ENCODE measurements at places on chromosomes 1 and 21.

- DNase-seq: peak; percentile 80
These were observed 22.6 kb upstream of the RNF187 start for GRCh38 chr1:228464487-228464983.

DNA sequence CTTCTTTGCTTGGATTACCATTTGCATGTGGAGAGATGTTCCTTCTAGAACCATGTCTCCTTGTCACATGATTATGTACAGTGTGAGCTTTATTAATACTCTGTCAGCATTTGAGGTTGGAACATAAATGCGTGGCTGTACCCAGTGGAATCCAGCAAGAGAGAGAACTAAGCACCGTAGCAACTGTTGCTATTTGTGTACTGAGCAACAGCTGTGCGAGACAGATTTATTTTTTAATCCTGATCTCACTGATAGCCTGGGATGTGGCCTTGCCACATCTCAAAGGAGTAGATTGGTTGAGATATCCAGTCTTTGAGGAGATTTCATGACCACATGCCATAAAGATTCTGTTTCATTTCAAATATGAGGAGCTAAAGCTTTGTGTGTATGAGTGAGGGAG lies 43.4 kb downstream of the KIF1B start:
- no peak for DNase-seq

DNA sequence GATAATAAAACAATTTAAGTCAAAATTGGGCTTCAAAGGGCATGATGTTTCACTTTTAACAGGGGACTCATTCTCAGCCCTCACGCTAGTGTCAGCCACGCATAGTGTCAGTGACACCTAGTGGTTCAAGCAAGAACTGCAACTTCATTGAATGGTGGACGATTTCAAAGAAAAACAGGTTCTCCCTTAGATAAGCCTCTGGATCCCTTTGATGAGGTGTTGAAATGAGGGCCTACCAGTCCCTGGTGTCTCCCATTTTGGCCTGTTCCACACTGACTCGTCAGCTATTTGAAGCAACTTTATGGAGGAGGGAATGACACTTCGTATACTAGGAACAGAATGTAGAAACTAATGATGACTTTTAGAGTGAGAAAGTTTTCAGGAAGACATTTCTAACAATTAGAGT lies 56.2 kb downstream of the FCRL5 start:
- DNase-seq: no peak

DNA sequence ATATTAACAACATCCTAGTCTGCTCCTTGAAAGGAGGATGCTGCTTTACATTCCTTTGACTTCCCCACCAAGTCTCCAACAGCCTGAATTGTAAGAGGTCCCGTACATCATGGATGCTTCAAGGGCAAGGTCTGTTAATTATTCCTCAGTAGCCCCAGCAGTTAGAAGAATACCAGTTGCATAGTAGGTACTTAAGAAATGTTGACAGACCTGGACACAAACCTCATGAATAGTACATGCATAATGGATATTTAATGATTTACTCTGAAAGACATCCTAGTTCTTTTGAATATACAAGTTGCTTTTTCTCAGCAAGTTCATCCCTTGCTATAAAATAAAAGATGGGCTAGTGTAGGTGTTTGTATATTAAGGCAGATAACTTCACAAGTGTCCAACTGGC lies 112.1 kb upstream of the DPYD start:
- no peak for DNase-seq

DNA sequence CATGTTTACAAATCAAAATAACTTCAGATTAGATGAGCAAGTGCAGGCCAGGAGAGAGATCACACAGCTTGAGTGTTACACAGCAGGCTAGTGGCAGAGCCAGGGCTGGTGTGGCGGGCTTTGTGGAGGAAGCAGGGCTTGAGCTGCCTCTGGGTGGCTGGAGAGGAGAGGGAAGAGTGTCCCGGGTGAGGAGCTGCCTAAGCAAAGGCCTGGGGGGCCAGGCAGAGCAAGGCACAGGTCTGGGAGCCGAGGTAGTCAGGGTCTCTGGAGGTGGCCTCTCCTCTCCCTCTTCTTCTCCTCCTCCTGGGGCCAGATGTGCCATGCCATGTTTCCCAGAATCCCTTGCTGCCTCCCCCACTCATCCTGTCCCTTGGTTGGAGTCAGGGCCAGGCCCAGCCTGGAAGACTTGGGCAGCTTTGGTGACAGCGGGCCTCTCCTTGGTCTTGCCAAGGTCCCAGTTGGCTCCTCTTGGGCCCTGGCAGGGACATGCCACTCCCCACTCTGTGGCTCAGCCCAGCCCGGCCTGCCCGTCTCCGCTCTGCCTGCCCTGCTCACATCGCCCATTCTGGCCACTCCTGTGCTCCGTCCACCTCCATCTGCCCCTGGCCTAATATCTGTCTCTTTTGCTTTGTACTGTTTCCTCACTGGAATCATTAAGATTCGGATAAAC lies 70.3 kb downstream of the PTPRU start:
- no peak for DNase-seq

DNA sequence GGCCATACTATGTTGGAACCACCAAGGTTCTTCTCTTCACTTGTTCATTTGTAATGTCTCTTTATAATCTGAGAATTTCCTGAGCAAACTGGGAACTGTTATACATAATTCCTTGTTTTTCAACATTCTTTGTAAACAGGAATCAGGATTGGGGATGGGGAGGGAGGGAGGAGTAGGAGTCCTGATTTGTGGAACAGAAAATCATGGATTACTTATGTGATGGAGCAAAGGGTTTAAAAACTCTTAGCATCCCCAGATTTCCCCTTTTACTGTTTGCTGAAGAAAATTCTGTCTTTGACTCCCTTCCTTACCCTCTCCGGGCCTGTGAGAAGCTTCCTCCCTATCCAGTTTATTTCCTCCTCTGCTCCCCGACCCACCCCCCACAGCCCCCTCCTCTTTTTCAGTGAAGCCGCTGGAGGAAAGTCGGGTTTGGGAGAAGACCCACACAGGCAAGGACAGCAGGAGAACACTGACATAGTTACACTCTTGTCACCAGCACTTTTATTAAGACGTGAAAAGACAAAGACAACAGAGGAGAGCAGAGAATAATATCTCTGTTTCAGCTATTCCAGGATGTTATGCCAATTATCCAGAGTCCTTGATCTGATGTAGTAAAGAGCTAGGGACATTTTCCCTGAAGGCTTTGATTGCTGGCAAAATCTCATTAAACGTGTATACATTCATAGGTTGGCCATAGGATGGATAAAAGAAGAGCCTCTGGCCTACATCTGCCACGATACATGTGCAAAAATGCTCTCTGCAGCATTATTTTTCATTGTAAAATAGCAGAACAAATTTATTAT lies 4.6 kb upstream of the NBPF1 start:
- DNase-seq: no peak

- no peak for DNase-seq
These were observed 12.1 kb downstream of the LGR6 start for GRCh38 chr1:202205523-202206190.

GRCh38 chr1:155893389-155894142 lies 17.6 kb downstream of the RIT1 start:
- no peak for DNase-seq

DNA sequence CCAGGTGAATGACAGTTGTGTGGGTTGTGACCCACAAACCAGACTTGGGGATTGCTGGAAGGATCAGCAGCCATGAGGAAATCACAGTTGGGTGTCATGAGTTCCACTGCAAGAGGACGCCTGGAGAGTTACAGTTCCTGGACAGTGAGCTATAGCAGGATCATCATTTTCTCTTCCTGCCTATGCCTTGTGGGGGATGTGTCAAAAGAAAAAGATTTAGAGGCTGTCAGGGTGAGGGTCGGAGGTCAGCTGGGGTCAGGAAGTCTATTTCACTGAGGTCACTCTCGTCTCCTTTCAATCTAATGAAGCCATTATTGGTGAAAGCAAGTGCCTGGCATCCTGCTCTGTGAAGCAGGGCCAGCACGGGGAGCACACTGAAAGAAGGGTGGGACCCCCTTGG lies 7.0 kb upstream of the LIN28A start:
- DNase-seq: no peak

GRCh38 chr1:237888143-237888542 lies 2.6 kb downstream of the ZP4 start:
- DNase-seq: no peak

DNA sequence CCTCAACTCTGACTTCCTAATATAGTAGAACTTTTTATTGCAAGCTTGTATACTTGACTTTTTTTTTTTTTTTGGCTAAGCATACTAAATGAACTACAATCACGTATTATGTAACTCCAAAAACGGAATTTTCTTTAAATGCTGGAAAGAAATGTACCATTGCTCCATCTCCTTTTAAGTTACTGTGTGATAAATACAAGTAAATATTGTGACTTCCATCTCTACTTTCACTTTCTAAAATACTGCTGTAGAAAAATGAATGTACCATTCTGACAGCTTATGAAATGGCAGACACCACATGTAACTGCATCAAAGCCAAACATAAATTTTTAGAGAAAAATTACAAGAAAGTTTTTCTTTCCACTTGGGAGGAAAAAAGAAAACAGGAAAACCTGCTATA lies 54.7 kb downstream of the ASH1L start:
- no peak for DNase-seq

DNA sequence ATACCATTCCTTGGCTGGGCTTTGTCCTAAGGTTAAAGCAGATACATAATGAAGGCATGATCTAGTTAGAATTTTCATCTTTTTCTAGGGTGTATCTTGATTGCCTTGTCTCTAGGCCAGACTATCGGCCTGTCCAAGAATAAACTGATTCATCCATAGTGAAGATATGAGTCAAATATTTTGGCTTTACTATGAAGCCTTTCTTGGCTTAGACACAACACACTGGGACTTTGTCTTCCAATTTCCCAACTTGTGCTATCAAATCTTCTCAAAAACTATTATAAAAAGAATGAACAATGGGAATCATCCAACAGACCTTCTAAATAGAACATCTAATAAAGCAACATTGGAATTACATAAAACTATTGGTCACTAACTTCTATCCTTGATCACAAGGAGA lies 64.8 kb downstream of the WARS2 start:
- no peak for DNase-seq

DNA sequence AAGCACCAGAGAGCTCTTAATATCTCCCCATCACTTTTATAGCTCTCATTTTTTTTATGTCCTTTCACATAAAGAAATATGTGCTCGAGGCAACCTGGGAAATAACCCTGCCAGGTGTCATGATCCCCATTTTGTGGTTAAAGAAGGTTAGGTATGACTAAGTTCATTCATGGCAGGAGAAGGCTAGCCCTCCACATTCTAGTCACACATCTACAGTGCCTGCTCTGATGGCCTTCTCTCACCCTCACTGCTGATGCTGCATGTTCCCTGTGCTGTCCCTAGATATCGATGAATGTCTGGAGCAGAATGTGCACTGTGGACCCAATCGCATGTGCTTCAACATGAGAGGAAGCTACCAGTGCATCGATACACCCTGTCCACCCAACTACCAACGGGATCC lies 187.5 kb downstream of the TPR start:
- DNase-seq: no peak

DNA sequence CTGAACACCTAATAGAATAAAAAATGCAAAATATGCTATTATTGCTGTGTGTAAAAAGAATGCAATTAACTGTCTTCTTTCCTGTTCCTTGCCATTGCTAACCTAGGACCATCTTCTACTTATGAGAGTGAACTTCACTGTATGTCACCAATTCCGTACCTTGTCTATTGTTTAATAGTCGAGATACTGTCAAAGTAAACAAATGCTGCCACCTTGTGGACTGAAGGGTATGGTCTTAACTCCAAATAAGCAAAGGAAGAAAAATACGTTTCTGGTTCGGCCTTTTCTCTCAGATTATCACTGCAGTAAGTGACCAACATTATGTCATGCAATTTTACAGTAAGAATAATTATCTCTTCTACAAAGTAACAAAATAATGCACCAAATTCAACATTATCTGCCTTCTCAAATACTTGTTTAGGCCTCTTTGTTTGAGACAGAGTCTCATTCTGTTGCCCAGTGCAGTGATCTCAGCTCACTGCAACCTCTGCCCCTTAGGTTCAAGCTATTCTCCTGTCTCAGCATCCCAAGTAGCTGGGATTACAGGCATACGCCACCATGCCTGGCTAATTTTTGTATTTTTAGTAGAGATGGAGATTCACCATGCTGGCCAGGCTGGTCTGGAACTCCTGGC lies 133.4 kb downstream of the COP1 start:
- no peak for DNase-seq

DNA sequence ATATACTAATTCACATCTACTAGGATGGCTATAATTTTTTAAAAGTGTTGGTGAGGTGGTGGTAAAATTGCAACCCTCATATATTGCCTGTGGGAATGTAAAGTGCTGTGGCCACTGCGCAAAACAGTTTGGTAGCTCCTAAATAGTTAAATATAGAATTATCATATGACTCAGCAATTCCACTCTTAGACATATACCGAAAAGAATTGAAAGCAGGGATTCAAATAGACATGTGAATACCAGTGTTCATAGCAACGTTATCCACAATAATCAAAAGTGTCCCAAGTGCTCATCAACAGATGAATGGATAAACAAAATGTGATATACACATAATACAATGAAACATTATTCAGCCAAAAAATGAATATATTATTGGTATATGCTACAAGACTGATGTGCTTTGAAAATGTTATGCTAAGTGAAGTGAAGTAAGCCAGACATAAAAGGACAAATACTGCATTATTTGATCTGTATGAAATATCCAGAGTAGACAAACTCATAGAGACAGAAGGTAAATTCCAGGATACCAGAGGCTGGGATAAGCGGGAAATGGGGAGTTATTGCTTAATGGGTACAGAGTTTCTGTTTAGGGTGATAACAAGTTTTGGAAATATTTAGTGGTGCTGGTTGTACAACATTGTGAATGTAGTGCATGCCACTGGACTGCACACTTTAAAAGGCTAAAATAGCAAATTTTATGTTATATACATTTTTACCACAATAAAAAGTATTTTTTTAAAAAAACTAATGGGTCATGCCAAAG lies 342.5 kb downstream of the SEC16B start:
- DNase-seq: no peak

DNA sequence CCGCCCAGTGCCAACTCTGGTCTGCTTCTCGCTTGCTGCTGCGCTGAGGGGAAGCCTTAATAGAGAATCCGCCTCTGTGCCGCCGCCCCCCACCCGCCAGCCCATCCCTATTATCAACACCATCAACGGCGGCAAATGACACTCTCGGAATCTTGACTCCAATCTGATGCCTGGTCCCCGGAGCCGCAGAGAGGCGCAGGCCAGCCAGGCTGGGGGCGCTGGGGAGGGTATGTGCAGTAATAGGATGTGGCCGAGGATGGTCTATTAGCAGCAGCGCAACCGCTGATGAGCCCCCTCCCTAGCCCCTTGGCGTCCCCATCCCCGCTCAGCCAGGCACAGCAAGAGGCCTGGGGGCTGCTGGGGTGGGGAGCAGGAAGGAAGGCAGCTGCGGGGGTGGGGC lies 15.1 kb upstream of the DMBX1 start:
- no peak for DNase-seq

DNA sequence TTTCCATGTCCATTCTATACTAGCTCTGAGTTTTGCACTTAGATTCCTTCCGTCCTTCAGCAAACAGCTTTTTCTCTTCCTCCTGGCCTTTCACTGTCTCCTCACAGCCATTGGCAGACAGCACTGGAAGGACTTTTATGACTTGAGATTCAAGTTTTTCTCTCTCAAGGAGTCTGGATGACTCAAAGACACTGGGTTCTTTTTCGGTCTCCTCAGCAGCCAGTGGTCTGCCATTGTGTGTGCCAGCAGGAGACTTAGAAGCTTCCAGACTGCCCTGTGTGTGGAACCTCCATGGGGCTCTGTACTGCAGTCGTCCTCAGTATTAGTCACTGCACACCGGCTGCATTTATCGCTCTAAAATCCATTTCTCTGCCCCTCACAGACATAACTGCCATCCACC lies 30.5 kb downstream of the NTNG1 start:
- no peak for DNase-seq

- no peak for DNase-seq
These were observed 236.2 kb downstream of the SETD4 start for GRCh38 chr21:35824136-35824535.
